ENCODE measurements at places on chromosomes 6 and 20.

DNA sequence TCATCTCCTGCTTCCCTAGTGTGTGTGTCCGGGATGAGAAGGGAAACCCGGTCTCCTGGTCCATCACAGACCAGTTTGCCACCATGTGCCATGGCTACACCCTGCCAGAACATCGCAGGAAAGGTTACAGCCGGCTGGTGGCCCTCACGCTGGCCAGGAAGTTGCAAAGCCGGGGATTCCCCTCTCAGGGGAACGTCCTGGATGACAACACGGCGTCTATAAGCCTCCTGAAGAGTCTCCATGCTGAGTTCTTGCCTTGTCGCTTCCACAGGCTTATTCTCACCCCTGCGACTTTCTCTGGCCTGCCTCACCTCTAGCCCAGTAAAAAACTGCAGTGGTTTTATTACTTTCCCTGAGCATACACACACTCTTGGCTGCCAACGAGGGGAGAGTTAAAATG is 23.9 kb upstream of the C6orf141 start:
- no peak for DNase-seq

DNA sequence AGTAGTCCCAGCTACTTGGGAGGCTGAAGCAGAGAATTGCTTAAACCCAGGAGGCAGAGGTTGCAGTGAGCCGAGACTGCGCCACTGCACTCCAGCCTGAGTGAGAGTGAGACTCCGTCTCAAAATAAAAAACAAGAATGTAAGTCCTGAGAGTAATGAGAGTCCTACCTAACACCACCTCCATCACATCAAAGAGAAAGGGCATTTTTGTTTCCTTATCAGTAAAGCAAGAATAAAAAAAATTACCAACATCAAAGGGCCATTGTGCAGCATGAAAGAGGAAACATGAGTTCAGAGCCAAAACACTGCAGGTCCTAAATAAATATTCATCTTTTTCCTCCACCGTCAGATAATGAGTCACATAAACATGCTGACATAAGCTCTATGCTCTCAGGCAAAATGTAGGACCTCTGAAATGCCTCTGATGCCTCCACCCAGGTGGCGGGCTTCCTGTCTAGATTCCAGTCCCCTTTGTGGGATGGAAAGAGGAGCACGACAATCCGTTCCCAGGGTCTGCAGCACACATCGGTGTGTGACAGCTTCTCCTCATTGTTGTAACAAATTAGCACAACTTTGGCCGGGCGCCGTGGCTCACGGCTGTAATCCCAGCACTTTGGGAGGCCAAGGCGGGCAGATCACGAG is 7.2 kb downstream of the ATP9A start:
- no peak for DNase-seq

- no peak for DNase-seq
Observed at GRCh38 chr6:15535495-15536197, 127.2 kb downstream of the DTNBP1 start.

DNA sequence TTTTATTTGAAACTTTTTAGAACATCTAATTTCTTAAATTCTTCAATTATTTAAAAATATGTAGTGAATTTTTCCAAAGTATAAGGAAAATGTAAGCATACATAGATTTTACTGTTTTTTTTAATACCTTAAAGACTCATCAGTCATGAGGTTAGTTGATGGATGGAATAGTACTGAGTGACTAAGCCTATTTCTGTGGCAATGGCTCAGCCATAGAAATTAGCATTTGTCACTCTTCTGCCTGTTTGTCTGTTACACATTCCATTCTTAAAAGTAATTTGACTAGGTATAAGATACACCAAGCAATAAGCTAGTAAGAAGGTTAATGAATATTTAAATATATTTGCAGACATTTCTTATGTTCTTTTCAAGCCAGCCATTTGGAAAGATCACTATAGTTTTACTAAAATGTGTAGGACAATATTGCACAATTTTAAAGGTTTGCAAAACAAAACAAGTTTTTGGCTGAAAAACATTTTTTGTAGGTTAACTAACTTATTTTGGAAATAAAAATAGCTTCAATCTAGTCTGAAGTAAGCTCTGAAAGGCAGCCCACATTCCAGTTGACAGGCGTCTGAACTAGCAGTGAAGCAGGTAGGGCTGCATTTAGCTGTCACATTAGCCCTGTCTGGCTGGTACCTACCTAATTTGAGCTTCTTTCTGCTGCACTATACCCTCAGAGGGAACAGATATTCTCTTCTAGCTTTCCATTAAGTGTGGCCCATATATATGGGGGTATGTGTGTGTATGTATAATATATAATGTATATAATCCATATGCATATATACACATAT is 385.7 kb downstream of the GRIK2 start:
- no peak for DNase-seq

DNA sequence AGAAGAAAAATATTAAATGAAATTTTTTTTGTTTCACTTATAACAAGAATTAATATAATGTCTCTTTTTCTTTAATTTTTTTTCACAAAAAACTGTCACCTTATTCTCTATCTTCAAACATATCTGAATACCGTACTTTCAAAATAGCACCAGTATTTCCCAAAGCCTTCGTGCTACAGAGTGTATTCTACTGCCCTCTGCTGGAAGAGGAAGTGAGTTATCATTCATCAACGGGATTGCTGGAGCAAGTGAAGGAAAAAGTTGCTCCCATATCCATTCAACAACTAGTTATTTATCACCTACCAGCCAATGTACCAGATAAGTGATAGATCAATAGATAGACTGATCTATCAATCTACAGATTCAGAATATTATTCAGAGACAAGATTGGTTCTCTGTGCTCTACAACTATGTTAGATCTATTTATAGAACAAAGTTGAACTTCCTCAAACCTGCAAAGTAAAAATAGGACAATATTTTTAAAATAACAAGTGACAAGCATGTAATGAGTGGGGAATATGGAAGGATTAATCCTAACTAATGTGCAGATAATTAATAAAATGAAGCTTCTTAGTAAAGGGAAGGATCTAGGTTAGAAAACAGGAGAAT is 26.7 kb upstream of the TFAP2B start:
- DNase-seq: peak; percentile 11

DNA sequence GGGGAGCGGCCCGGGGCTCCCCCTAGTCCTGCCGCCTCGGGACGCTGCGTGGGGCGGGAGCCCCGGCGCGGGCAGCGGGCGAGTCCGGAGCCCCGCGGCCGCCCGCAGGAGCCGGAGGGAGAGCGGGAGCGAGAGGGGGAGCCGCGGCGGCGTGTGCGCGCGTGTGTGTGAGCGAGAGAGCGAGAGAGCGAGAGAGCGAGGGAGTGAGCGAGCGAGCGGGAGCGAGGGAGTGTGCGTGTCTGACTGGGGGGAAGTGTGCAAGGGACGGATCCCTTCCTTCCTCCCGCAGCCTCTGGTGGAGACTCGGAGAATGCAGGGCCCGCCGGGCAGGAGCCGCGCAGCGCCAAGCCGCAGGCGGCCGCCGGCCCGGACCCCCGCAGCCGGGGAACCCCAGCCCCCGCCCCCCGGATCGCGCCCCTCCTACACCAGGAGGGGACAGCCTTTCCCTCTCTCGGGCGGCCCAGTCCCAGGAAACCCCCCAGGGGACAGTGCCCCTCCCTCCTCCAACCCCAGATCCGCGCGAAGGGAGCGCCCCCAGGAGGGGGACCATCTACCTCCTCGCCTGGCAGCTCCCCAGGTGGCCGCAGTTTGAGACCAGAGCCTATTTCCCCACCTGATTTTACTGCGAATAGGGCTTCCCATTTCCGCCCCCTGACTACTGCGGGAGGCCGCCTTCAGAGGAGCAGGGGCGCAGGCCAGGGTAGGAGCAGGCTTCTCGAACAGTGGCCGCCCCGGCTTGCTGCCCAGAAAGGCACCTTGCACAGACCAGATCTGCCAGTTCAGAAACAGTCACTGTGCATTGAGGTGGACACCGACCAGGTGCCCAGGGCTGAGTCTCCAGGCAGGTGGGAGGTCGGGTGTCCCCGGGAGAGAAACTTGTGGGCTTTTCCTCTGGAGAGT is at the start of gene CDH22:
TSS of gene CDH22 (minus strand) at position 241 of the 900 bp plus-strand sequence. CDS start 57,204 bp downstream, outside the sequence.
- peak; percentile 62 for DNase-seq
